ENCODE measurements at places on chromosomes 7 and 10.

DNA sequence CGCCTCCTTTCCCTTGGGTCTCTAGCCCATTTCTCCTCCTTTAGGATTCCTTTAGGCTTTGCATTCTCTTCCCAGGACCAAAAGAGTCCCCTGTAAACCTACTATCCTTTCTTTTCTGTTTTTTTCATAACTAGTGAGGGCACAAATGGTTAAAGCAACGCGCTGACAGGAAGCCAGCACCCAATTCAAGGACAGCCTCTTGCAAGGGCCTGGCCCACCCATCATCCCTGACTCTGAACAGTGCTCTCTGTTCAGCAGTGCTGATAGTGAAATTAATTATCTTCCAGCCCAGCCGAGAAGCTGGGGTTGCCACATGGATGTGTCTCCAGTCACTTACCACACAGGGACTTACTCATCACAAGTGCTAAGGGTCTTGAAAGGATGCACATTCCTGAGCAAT lies 38.3 kb upstream of the RNF32 start:
- DNase-seq = no peak

- no peak for DNase-seq
Observed at GRCh38 chr7:15503603-15504290, 58.1 kb downstream of the AGMO start.

DNA sequence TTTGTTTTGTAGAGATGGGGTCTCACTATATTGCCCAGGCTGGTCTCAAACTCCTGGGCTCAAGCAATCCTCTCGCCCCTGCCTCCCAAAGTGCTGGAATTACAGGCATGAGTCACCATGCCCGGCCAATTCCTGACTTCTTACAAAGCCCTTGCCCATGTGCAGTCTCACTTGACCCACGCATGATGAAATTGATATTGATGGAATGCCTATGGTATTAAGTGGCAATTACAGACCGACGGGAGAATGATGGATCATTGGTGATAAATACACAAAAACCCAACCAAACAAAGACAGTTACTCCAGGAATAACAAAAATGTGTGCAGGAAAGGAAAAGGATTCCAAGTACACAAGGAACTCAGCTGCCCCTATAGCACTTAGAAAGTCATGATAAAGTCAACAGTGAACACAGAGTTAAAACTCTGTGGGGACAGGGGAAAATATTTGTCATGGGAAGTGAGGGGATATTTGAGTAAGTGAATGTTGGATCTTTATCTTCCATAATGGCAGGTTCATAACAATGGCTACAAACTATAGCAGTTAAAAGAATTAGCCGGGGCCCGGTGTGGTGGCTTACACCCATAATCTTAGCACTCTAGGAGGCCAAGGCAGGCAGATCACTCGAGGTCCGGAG lies 21.6 kb downstream of the HIP1 start:
- no peak for DNase-seq

DNA sequence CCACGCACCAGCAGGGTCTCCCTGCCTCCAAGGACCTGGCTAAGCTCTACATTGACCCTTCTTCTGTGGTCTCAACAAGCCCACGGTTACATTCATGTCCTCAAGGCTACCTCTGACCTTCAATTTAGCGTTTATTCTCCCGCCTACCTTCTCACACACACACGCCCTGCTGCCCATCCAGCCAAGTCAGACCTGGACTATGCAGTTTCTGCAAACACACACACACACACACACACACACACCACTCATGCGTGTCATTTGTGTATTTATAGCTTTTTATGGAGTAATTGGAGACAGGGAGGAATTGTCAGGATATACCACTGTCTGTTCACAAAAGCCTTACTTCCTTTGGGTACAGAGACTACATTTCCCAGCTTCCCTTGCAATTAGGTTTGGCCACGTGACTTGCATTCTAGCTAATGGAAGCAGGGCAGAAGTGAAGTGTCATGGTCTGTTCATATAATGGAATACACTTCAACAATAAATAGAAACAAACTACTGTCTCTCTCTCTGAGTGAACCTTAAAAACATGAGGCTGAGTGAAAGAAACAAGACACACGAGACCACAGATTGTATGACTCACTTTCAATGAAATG lies 53.8 kb upstream of the CPXM2 start:
- DNase-seq = no peak

Measured in stimulated activated CD4-positive, alpha-beta T cell treated with anti-CD3 and anti-CD28 coated beads, Interleukin-1b, Interleukin-23, amount 100 ng/mL, for 24 hours (primary cell).